ENCODE measurements at places on chromosomes 12 and 14. TPM values are rescaled to one million over a fixed set of nuclear protein-coding genes. Genes with fewer than 3 reads are reported as not detected.

Gene PZP
- not detected for polyA plus RNA-seq

Gene SIX4
- polyA plus RNA-seq: not detected

Gene KLRB1
- polyA plus RNA-seq: 5.7 TPM

Gene CACNA2D4
- polyA plus RNA-seq: 2.0 TPM

Gene AACS
- polyA plus RNA-seq: 4.2 TPM

Gene MGAT4C
- not detected for polyA plus RNA-seq

Gene TCP11L2
- polyA plus RNA-seq: 35.1 TPM

Gene SLC17A8
- not detected for polyA plus RNA-seq

Gene NEMF
- polyA plus RNA-seq: 55.9 TPM

Gene SDS
- polyA plus RNA-seq: not detected

Gene CEP170B
- not detected for polyA plus RNA-seq

Gene RSRC2
- polyA plus RNA-seq: 61.0 TPM

Measured in IgD-negative memory B cell (primary cell).